Right atrium auricular region (tissue), 2 donors: ENCODE measurements at places on chromosomes 5 and 9. TPM values are rescaled to one million over a fixed set of nuclear protein-coding genes. Genes with fewer than 3 reads are reported as not detected.

CXXC5 gene
- 57.9 TPM for total RNA-seq

ARID3C gene
- total RNA-seq, result not detected

CAMK2A gene
- total RNA-seq, result 4.9 TPM

TMOD1 gene
- total RNA-seq, result 122 TPM

PRLR gene
- 0.31 TPM for total RNA-seq

CAVIN4 gene
- 41.2 TPM for total RNA-seq

DNA sequence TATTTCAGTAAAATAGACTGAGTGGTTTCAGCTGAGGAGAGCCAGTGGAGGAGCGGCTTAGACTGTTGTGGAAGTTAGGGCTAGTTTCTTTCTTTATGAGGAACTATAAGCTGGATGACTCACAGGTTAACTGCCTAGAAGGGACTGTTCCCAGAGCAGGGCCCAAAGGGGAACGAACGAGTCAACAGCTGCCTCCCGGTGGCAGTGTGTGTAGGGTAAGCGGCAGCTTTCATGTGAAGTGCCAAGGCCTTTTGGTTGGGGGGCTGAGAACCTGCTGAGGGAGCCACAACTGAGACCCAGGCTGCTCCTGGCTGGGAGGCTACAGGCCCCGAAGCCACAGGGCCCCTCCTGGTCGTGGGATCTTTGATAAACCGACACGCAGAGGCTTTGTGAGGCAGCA is 7.0 kb downstream of the SQSTM1 start:
- DNase-seq, result no peak

DNA sequence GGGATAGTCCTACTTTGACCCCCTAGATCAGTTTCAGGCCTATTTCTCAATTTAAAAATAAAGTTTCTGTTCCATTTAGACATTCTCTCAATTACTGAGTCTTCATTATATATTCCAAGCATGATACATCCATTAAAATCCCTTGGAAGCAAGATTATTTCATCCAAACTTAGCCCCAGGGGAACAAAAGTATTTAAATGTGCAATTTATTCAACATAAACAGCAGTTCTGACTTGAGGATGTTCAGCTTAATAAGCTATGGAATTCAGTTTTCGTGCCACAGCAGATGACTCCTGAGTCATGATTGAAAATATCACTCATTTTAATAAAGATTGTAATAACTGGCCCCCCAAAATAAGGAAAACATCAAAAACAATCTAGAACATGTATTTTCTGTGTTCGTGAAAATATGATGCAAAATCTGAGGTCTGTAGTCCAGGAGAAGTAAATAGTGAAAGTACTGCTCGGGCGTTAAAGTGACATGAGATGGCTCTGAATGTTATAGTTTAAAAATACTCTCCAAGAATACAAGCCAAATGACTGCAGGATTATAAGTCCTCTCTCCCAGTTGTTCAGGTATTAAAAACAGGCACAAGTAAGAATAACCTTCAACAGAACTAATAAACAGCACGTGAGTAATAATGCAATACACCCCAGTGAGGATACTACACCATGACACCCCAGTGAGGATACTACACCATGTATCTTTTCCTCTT is 67.1 kb downstream of the RETREG1 start:
- DNase-seq, result no peak

GRCh38 chr5:73796164-73797131 is 170.5 kb downstream of the ARHGEF28 start:
- DNase-seq, result no peak

DNA sequence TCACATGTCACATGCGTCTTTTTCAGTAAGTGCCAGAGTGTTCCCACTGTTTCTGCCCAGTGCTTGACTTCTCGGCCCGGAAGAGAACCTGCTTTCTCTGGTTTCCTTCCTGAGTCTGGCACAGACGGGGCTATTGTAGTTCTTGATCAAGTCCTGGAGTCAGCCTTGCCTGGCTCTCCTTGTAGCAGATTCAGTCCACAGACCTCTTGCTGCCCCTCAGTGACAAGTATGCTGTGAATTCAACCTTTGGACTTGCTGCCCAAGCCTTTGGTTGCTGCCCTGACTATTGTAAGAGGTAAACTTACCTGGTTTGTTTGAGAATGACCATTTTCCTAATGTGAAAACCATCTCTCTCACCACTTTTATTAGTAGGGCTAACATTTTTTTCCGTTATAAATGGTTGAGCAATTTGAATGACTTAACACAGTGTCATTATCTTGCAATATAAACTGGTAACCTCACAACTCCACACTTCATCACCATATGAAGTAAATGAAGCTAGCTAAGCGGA is 24.7 kb downstream of the ZBTB34 start:
- no peak for DNase-seq

DNA sequence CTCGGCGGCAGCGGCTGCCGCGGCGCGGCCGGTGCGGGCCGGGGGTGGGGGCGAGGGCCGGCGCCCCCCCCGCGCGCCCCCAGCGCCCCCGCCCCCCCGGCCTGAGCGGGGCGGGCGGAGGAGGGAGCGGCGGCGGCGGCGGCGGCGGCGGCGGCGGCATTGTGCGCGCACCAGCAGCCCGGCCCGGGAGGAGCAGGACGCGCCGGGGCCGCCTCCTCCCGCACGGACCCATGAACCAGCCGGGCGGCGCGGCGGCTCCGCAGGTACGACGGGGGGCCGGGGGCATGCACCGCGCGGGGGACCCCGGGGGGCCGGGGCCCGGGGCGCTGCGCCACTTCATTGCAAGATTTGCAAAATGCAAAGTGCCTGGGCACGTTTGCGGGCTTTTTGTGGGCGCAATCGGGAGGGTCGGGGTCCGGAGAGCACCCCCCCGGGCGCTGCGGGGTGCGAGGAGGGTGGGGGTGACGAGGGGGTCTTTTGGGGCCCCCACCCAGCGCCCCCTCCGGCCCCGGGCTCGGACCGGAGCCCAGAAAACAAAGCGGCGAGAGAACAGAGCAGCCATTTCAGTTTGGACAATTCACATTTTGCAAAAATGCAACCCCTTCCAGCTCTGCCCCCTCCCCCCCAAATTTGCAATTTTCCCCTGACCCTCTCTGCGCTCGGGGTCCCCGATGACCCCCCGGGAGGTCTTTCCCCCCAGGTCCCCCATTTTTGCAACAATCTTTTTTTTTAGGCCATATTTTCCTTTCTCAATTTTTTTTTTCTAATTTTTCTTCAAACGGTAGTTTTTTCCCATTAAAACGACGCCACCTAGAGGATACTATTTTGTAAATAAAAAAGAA is at the start of gene ZNF618:
Gene ZNF618, plus strand, starts transcription at position 159 of the 842 bp plus-strand sequence. Its CDS starts 72 bp downstream, at position 231.
- DNase-seq, result no peak

DNA sequence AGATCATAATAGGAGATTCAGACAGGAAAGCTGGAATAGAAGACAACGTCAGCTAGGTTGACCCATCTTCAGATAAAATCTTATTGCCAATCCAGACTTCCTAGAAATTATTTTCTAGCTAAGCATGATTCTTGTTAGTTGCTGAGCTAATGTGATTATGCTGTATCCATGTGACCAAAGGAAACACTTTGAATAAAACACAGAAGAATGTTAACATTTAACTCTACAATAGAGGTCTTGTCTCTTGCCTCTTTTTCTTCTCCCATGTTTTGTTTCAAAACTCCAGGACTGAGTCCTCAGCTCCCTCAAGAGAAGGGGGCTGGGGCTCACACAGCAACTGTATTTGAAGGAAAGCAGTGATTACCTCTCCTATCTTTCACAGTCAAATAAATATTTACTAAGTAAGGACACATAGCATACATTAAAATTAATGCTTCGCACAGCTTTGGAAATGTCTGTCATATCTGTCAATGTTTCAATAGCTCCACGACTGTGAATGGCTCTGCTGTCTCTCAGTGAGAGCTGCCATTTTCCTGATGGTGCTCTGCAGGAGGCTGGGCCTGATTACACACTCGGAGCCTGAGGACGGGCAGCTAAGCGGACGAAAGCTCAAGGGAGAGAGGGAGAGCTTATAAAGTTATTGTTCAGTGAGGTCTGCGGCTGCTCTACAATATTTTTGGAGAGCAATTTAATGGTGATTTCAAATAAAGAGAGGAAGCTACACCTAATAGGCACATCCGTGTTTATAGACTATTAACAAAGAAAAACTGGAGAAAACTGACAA is 64.8 kb upstream of the ZNF462 start:
- no peak for DNase-seq

- DNase-seq, result no peak
Observed at GRCh38 chr5:137400571-137400970, 98.6 kb downstream of the SPOCK1 start.

GRCh38 chr5:41122459-41122858 is 51.3 kb upstream of the MROH2B start:
- DNase-seq, result no peak

GRCh38 chr5:15719784-15720183 is 219.8 kb downstream of the FBXL7 start:
- no peak for DNase-seq

- no peak for DNase-seq
Observed at GRCh38 chr5:67065237-67065636, 131.4 kb downstream of the CD180 start.

- DNase-seq, result no peak
Observed at GRCh38 chr9:107260437-107261081, 22.5 kb upstream of the RAD23B start.

- DNase-seq, result no peak
Observed at GRCh38 chr5:125207856-125208255, 461.4 kb upstream of the ZNF608 start.

GRCh38 chr5:158082696-158083287 is 223.8 kb upstream of the CLINT1 start:
- DNase-seq, result no peak

DNA sequence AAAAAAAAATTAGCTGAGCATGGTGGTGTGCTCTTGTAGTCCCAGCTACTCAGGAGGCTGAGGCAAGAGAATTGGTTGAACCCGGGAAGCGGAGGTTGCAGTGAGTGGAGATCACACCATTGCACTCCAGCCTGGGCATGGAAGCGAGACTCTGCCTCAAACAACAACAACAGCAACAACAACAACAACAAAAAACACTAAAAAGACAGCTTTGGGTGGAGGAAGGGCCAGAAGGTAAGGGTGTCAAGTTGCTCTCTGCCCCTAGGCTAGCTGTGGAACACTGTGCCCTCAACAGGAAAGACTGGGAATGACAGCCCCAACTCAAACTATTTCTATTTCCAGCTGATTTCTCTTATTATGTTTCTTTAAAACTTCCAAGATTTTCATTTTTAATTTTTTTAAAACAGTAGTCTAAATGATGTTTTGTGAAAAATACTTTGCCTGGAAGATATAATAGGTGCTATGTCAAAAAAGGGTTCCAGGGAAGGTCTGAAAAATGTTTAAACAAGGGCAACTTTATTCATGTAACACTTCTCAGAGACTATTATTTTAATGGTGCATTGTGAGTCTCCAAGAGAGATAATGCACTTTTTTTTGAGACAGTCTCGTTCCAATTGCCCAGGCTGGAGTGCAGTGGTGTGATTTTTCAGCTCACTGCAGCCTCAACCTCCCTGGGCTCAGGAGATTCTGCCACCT is 29.9 kb downstream of the CLINT1 start:
- DNase-seq, result no peak

DNA sequence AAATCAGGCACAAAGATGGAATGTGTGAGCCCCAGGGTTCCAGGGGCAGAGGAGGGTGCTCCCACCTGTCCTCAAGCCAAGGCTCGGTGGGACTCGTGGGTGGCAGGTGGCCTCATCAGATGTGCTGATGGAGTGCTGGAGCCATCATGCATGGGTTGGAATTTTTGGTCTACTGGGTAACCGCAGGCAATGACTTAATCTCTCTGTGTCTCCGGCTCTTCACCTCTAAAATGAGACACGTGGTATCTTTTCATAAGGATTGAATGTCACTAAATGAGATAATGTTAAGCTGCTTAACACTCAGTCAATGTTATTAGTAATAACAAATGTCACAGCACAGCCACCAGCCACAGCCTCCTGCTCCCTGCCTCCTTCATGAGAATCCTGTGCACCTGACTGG is 245.5 kb downstream of the HSPA4 start:
- no peak for DNase-seq

GRCh38 chr5:151222790-151223446 is 974 bp downstream of the CCDC69 start:
- DNase-seq, result peak; percentile 75

DNA sequence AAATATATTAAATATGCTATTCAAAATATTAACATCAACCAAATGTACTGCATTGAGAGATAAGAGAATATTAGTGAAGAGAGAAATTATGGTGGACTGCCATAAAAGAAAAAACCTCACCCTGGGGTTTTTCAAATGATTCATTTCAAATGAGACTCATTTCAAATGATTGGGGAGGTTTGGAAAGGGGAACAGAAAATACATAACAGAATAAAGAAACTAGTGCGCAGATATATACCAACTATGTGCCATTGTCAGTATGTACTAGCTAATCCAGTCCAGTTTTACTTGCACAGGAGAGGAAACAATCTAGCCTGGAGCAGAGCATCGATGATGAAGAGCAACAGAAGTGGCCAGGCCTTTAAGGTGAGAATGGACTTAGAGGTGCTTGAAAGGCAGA is 651.6 kb upstream of the RORB start:
- DNase-seq, result no peak

DNA sequence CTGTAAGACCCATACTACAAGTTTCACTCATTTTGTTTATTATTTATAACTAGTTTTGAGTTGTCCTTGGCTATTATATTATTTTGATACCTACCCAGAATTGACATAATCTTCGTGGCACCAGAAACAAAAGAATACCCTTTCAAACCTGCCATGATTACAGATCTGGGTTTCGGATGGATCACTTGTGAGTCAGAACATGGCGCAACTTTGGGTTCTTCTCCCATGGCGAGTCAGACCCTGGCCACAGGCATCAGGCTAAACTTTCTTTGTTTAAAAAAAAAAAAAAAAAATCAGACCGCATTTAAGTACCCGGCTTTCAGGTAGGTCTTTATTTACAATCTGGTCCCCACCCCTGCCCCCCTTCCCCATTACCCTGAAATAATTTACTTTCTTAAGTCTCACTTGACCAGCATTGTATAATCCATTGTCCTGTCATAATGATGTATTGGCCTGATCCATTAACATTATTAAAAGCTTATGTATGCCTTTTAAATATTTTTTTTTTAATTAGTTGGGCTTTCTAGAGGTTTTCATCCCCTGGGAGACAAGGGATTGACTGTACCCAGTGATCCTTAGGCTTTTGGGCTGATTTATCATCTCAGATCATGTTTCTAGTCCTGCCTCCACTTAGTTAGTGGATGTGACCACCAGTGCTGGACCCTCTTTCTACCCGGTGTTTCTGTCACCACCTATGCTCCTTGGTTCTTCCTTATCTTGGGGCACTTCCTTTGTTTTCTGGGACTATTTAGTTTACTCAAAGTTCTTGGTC is 43.9 kb downstream of the F2RL2 start:
- no peak for DNase-seq
